ENCODE measurements at places on chromosomes 4 and X.
A peak's percentile ranks its signal among the peaks of the same experiment; 100 is the strongest.

- DNase-seq, result no peak
Observed at GRCh38 chr4:93018806-93019205, 715.0 kb downstream of the GRID2 start.

DNA sequence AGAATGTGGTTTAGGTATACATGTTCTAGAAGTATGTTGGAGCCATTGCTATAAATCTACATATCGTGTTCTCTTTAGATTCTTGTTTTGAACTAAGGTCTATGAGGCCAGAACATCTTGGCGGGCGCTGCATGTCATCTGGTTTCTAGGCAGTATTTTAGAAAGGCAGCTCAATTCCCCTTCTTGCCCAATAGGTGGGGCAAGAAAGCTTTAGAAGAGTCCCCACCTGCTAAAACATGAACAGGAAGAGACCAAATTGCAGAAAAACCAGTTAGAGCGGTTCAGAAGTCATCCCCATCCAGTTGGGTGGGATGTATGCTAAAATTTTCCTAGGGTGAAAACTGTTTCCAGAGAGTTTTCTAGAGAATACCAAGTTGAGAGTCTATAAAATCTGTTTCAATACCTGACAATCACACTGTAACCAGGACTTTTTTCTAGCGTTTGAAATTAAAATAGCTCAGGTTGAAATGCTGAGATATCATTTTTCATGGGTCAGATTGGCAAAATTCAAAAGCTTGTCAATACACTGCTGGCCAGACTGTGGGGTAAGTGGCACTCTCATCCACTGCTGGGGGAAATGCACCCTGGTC, 17.5 kb upstream of the SH3KBP1 start:
- peak; percentile 54 for DNase-seq

- no peak for DNase-seq
Observed at GRCh38 chr4:156635051-156635450, 336.5 kb downstream of the PDGFC start.

- DNase-seq, result no peak
Observed at GRCh38 chr4:7384929-7385890, 49.5 kb downstream of the PSAPL1 start.

DNA sequence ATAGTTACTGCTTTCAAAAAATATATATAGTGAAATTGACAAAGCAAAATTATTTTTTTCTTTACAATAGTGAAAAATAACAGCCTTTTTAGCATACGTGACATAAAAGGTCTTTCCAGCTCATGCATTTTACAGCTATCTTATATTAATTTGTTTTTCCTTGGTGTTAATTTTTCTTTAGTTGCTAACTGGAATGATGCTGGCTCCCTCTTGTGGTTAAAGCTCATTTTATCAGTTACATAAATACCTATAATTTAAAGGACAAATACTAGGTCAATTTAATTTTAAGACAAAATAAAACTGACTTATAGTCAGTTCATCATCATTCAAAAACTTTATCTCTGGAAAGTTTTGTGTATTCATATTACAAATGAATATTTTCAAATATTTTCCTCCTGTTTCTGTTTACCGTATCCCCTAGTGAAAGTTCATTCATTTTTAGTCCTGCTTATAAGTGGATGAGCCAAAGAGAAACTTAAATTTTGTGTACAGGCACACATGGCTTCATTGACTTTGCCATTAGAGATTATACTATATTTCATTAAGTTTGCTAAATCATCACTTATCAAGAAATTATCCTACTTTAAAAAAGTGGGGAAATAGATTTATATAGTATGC, 9.9 kb upstream of the ANAPC4 start:
- peak; percentile 50 for DNase-seq

GRCh38 chr4:170083541-170083940, 6.2 kb downstream of the AADAT start:
- no peak for DNase-seq

DNA sequence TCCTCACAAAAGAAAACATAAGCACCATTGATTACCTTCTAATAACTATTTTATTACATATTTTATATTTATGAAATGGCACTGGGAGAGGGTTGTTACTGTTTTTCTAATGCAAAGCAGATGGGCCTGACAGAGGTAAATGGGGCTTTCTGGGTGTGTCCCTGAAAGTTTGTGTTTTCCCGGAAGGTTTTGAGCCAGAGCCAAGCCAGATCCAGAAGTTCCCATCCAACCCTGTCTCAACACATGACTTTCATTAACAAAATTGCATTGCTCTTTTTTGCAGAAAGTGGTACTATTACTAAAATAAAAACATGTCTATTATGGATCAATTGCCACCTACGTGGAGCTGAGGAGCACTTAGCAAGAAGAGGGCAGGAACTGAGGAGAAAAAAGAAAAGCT, 181.3 kb downstream of the RAB28 start:
- no peak for DNase-seq

GRCh38 chr4:2400841-2401609, 17.4 kb downstream of the ZFYVE28 start:
- no peak for DNase-seq

DNA sequence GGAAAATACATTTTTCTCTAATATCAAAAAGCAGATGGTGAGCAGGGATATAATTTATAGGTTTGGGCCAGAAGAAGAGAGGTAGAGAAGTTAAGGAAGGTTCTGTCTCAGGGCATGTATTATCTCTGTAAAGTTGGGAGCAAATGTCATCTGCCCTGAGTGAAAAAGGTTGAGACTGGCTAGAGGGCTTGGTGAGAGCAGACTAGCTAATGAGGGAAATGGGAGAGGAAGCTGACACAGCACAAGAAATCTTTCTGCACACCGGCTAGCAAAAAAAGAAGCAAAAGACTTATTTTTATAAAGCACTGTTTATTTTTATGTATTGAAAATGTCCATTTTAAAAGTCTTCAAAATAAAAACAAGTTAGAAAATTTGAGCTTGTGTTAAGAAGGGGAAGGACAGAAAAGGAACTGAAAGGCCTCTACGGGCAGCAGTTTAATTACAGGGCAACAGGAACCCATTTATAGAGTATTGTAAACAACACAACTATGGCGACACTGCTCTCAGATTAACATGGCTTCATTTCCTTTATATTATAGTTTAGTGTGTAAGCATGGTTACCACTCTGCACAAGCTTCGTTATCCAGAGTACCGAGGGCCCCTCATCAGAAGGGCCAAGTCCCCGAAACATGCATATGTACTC, 17.4 kb downstream of the CD40LG start:
- no peak for DNase-seq

DNA sequence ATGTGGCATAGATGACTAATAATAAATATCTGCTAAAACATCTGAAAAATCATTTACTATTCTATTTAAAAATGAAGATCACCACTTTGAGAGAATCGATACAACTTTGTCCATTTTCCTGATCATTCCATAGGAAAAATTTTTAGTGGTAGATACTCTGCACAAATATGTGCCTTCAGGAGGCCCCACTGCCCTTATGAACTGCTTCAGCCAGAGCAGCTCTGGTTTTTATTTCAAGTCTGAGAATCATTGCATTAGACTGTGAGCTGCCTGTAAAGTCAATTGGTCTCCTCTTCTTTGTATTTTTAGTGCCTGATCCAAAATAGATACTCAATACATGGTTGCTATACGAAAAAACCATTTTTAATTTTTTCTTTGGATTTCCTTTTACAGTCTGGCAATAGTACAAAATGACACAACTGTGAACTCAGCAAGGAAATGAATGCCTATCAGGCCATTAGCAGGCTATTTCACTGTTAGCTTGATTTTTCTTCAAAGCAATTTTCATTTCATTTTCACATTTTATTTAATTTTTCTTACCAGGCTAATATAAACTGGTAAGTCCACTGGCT, 69.1 kb downstream of the SHISA3 start:
- DNase-seq, result no peak

DNA sequence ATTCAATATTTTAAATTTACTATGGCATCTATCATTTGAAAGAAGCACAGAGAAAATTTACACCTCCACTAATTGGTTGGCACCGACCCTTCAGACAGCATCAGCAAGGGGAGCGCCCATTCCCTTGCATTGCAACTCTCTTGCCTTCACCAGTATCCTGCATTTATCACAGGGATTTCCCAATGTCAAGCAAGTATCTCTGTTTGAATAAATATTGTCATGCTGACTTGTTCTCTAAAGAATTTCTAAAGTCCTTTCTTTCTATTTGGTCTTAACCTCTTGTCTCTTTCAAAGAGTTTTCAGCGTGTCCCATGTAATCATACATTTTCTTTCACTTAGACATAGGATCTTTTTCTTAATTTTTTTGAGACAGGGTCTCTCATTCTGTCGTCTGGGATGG, 10.4 kb downstream of the DCTD start:
- DNase-seq, result no peak

GRCh38 chr4:7191546-7192251, 639 bp upstream of the SORCS2 start:
- no peak for DNase-seq

DNA sequence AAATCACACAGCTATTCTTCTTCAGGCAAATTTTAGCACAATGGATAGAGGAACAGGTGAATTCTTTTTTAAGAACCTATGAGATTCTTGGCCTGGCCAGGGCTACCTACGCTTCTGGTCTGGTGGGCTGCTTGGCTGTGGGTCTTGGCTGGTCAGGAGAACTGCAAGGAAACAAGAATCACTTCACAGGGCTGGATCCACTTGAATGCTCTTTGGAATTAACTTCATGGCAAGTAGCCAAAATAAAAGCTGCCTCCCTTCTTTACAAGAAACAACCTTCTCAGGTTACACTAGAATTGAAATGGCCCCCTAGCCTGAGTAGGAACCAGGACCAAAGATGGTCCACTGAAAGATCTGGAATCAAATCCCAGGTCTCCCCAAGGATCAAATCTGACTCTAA, 519.1 kb downstream of the IQCM start:
- no peak for DNase-seq

- no peak for DNase-seq
Observed at GRCh38 chr4:16048619-16049419, 35.0 kb downstream of the PROM1 start.

- no peak for DNase-seq
Observed at GRCh38 chrX:131783555-131784308, 239.4 kb upstream of the STK26 start.

GRCh38 chr4:77881460-77882295, 19.0 kb downstream of the MRPL1 start:
- no peak for DNase-seq

- DNase-seq, result no peak
Observed at GRCh38 chr4:141788169-141788915, 152.0 kb downstream of the IL15 start.

- no peak for DNase-seq
Observed at GRCh38 chr4:152938237-152938947, 2.3 kb downstream of the FHDC1 start.

- DNase-seq, result no peak
Observed at GRCh38 chr4:123878976-123879375, 482.4 kb downstream of the SPRY1 start.

DNA sequence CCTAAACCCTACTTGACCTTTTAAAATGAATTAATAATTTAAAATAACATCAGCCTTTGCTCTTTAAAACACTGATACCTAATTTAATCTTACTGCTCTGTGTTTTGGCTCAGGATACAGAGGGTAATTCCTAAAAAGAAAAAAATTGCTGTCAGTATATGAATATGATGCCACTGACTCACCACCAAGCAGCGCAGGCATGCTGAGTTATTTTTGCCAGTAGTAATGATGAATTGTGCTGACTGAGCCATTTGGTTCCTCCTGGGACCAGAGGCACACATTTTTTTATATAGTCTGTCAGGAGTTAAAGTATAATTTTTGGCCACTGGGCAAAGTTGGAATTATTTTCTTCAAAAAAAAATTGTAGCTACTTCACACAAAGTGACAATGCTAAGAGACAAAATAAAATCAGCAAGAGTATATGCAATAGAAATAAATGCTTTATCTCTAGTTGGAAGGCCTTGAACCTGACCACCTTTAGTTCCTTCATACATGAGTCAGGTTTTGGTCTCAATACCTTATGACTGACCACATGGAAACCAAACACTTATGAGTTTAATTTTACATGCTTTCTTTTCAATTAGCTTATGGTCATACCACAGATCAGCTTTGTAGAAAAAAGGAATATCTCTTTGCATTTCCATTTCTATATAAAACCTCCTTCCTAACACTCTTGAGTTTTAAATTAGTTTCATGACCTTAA, 115.1 kb downstream of the PPP3CA start:
- no peak for DNase-seq

GRCh38 chr4:24921491-24921890, 8.6 kb upstream of the CCDC149 start:
- DNase-seq, result no peak

- no peak for DNase-seq
Observed at GRCh38 chr4:177117256-177117655, 192.4 kb upstream of the NEIL3 start.

DNA sequence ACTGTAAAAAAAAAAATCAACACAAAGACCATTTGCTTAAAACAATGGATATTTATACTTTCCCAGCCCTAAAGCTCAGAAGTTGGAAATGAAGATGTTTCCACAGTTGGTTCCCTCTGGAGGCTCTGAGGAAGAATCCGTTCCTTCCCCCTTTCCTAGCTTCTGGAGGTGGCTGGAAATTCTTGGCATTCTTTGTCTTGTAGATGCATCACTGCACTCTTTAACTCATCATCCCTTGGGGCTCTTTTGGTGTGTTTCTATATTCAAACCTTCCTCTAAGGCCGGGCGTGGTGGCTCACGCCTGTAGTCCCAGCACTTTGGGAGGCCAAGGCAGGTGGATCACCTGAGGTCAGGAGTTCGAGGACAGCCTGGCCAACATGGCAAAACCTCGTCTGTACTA, 78.7 kb downstream of the VCX3A start:
- DNase-seq, result no peak

- DNase-seq, result no peak
Observed at GRCh38 chr4:184466634-184467033, 7.7 kb downstream of the IRF2 start.

DNA sequence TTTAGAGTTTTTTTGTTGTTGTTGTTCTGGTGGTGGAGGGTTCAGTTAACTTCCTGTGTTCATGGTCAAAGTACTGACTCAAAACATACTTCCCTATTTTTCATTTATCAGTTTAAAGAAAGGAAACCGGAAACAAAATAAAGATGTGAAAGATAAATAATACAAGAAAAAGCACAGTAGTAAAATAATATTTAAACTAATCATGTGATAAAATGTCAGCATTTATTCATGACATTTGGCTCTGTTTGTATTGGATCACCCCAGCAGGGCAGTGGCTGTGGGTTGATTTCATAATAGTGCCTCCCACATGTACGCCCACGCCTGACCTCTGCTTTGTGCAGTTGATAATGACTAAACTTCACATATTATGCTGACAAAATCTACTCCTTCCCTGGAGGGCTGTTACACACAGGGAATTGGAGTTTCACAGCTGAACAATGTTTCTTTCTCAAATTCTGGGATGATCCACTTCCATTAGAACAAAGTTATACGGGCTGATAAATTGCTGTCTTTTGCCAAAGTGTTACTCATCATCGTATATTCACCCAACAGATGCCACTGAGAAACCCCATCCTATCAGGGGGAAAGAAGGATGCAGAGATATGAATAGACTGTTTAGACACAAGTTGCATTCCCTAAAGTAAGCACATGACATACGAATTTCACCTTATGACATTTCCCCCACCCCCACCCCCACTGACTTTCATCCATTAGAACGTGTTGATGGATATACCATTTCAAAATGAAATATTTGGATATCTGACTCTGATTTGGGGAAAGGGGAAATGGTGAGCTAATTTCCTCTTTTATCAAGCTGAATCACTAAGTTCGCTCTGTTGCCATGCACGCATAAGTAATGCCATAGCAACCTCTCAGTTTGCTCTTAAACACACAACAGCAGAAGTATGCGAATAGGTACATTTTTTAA, 48.3 kb downstream of the AMELX start:
- DNase-seq, result peak; percentile 4

All from CD4-positive, alpha-beta T cell treated with Interleukin-12 subunit alpha and Interleukin-12 subunit beta, for 1 hour (primary cell).